ENCODE measurements at places on chromosomes 5 and 9.
A peak's percentile ranks its signal among the peaks of the same experiment; 100 is the strongest.

DNA sequence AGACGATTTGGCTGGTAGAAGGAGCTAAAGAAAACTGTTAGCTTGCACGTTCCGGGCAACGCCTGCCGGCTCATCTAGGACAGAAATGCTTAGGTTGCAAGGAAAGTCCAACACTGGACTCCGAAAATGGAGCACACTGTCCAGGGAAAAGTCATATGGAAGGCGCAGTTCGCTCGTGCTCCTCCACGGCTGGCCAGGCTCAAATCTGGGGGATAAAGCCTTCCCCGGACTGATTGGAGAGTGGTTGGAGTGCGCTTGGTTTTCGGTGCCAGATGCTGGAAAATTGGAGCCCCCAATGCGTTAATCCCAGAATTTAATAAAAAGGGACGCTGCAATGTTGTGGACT lies 955 bp downstream of the CDH6 start:
- DNase-seq, result no peak

GRCh38 chr9:99357575-99357974 lies 135.5 kb downstream of the SEC61B start:
- DNase-seq, result no peak

GRCh38 chr5:117246424-117246823 lies 671.8 kb upstream of the SEMA6A start:
- peak; percentile 48 for DNase-seq

- no peak for DNase-seq
Observed at GRCh38 chr5:36373527-36374086, 71.9 kb upstream of the RANBP3L start.

DNA sequence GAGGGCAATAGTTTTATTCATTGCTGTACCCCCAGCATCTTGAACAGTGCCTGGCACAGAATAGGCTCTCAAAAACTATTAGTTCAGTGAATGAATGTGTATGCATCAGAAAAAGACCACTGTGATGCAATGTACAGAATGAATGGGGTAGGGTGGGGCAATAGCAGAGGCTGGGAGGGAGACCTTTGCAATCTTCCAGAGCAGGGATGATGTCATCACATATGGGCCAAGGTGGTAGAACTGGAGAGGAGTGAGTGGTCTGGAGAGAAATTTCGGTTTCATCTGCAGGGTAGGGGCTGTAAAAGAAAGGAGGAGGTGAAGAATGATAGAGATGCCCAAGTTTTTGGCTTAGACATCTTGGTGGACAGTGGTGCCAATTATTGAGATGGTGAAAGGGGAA lies 23.4 kb upstream of the ARAP3 start:
- no peak for DNase-seq

- DNase-seq, result peak; percentile 73
Observed at GRCh38 chr5:502325-503079, 21.7 kb downstream of the SLC9A3 start.
